ENCODE measurements at places on chromosomes 1 and 21. TPM values are rescaled to one million over a fixed set of nuclear protein-coding genes. Genes with fewer than 3 reads are reported as not detected.

Gene SHISA4
- 21.0 TPM for total RNA-seq

Gene SPATA46
- not detected for total RNA-seq

Gene SLC30A7
- 104 TPM for total RNA-seq

Gene LCE1F
- not detected for total RNA-seq

All from articular chondrocyte of knee joint (primary cell).